Uterus (tissue), 4 donors: ENCODE measurements at places on chromosomes 4 and X. TPM values are rescaled to one million over a fixed set of nuclear protein-coding genes. Genes with fewer than 3 reads are reported as not detected.

GAGE13 gene
- not detected for total RNA-seq

RASSF6 gene
- 1.5 TPM for total RNA-seq

LONRF3 gene
- 13.2 TPM for total RNA-seq

SOWAHB gene
- total RNA-seq = not detected

DNA sequence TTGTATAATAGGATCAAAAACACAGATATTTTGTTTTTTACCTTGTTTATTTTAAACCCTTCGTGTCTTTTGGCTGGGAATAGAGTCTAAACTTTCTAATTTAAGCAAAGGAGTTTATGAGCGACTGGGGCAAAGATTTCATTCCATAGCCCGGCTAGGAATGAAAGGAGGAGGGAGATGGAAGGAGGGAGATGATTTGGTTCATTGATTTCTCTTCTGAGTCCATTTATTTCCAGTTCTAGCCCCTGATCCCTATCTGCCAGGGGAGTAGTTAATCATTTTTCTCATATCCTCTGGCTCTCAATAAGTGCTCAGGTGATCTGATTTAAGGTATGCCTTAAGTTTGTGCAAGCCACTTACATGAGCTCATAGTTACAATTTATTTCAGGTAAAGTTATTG is 120.0 kb downstream of the SPRY1 start:
- no peak for DNase-seq

DNA sequence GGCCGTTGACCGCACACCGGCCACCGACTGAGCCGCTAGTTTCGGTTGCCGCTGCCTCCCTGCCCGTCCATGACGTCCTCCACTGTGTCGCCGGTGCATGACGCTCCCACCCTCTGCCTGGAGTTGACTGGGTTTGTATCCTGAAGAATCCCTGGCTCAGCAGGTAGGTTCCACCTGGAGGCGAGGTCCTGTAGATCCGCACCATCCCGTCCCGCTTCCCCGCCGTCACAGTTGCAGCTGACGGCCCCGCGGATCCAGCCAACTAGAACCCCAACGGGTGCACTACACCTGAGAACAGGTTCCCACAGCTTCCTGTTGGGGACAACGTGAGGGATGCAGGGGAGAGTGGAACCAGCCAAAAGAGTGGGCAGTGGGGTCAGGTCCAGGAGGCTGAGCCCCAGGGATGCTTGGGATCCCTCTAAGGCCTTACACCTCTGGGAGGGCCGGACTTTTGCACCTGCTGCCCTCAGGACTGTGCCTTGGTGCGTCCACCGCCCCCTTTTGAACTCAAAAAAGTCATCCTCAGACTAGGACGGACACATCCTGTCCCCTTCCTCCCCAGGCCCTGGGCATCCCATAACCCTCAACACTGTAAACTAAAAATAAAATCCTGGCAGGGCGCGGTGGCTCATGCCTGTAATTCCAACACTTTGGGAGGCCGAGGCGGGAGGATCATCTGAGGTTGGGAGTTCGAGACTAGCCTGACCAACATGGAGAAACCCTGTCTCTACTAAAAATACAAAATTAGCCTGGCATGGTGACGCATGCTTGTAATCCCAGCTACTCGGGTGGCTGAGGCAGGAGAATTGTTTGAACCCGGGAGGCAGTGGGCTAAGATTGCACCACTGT is 1.1 kb upstream of the SLBP start:
- no peak for DNase-seq

GRCh38 chrX:134997646-134998045 is 6.9 kb downstream of the SMIM10 start:
- no peak for DNase-seq

GRCh38 chrX:140434347-140434746 is 70.5 kb downstream of the SOX3 start:
- DNase-seq = no peak

- no peak for DNase-seq
Observed at GRCh38 chr4:154471526-154472331, 19.9 kb downstream of the DCHS2 start.

GRCh38 chrX:15679246-15679645 is 14.6 kb upstream of the CLTRN start:
- DNase-seq = no peak

GRCh38 chr4:121148621-121149020 is 15.5 kb downstream of the TNIP3 start:
- no peak for DNase-seq

- no peak for DNase-seq
Observed at GRCh38 chr4:39205000-39205399, 22.7 kb downstream of the WDR19 start.

- no peak for DNase-seq
Observed at GRCh38 chr4:120491481-120491880, 424.8 kb upstream of the MAD2L1 start.

- no peak for DNase-seq
Observed at GRCh38 chr4:37934096-37934495, 26.1 kb upstream of the PTTG2 start.

- no peak for DNase-seq
Observed at GRCh38 chr4:77367638-77368037, 210.6 kb downstream of the CCNG2 start.

GRCh38 chr4:77650787-77651186 is 45.2 kb downstream of the CXCL13 start:
- no peak for DNase-seq

GRCh38 chr4:2837110-2837903 is 6.3 kb upstream of the ADD1 start:
- peak; percentile 17 for DNase-seq
